ENCODE measurements at places on chromosomes 12 and 14.
A peak's percentile ranks its signal among the peaks of the same experiment; 100 is the strongest.

- no peak for ATAC-seq
Observed at GRCh38 chr12:81974762-81975161, 215.6 kb upstream of the PPFIA2 start.

- no peak for ATAC-seq
Observed at GRCh38 chr14:74427651-74428050, 1.6 kb upstream of the SYNDIG1L start.

DNA sequence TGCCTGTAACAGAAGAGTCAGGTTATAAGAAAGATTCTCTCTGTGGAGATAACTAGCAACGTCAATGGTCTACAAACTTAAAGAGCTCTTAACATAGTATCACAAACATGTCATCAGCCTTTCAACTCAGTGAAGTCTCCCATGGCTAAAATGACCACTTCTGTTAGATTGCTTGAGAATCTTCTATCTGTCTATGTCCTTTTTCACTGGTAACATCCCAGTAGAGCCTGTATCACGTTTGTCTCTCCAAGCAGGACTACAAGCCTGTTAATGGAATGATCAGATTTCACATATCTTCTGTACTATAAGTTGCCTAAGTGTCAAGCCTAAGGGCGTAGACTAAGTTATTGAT lies 50.7 kb downstream of the SLC2A13 start:
- no peak for ATAC-seq

- no peak for ATAC-seq
Observed at GRCh38 chr12:127803545-127803944, 463.4 kb upstream of the TMEM132C start.

DNA sequence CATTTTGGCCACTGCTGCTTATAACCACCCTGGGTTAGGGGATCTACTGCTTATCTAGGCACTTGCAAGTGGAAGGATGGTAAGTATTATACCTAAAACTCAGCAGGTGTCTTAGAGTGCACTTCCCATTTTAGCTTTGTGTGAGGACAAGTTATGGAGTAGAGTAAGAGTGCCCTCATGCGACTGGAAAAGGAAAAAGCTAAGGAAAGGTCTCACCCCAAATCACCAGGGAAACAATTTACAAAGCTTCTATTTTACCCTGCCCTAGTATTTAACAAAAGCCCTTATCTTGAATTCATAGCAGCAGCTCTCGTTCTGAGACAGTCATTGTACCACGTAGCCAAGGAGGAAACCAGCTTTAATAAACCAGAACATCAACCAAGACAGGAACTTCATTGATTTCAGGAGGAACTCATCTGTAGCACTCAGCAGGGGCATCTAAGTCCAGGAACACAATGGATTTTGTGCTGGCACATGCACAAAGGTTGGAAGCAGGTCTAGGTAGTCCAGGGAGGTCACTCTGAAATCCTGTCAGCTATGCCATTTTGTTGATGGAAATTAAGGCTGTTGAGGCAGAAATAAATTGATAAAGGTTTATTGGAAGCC lies 2.9 kb downstream of the RDH12 start:
- ATAC-seq = peak; percentile 78

DNA sequence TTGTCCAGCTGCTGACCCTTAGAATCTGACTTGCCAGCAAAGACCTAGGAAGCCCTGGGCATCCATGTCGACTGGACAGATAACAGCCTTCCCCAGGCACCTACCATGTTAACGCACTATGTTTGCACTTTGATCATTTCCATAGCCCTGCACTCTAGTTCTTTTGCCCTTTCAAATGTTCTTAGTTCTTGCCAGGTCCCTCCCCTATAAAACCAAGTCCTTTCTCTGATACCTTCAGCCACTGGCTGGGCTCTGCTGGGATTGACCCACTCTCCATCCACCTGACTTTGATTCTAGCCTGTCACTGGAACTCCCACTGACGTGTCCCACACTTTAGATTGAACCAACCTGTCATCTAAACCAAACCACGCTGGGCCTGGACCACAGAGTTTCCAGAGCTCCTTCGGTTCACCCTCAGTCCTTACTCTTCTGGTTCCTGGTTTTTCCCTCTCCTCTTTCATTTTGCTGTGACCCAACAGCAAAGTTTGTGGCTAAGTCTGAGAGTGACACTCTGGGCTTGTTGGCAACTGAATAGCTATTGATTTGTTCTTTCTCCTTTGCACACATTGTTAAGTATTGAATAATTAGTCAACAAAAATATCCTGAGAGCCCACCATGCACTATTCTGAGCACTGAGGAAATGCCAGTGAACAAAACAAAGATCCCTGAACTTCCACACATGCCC lies 51.8 kb upstream of the STK38L start:
- ATAC-seq = no peak

DNA sequence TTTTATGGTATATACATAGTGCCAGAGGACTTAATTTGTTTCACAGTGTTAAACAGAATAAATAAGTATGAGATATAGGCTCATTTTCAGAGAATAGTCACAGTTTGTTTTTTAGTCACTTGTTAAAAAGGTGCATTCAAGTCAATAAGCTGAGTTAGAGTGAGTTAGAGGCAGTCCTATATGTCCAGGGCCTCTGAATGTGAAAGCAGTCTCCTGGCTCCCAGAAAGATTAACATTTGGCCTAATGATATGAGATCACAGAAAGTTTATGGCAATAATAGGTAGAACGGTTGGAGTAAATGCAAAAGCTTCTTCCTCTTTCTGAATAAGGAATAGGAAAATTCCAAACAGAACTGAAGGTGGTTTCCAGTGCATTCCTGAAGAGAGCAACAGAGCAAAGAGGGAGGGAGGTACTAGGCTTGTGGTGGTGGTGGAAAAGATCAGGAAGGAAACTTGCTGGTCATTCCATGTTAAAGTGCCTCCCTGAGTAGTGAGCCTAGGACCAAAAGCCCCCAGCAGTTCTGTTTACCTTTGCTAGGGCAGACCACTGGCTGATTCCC lies 54.4 kb downstream of the SLC38A4 start:
- no peak for ATAC-seq

DNA sequence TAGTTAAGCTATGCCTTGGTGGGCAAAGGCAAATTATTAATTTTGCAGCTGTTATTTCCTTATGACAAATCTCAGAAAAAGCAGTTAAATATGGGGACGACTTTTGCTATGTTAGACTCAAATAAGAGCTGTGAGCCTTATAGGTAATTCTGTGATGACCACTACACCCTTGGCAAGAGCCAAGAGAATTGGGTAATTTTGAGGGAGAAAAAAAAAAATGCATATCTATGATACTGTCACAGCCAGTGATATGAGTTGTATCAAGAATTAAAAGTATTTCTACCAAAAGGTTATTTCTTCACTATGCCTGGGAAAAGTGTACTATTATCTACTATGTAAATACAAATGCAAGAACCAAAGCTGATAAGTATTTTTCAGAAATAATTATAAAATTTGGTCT lies 43.9 kb downstream of the SCAF11 start:
- ATAC-seq = no peak

DNA sequence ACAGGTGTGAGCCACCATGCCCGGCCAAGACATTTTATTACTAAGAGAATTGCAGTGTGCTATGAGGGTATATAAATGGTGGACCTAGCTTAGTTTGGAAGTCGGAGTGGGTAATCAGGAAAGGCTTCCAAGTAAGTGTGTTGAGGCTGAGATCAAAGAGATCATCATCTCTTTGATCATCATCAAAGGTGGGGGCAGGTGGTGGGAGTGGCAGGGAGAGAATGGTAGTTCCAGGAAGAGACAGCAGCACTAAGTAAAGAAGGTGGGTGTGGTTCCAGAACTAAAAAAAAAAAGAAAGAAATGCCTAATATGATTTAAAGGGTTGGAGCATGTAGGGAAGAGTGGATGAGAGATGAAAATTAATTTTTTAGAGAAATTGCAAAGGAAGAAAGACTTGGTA lies 14.7 kb downstream of the SLC4A8 start:
- no peak for ATAC-seq

DNA sequence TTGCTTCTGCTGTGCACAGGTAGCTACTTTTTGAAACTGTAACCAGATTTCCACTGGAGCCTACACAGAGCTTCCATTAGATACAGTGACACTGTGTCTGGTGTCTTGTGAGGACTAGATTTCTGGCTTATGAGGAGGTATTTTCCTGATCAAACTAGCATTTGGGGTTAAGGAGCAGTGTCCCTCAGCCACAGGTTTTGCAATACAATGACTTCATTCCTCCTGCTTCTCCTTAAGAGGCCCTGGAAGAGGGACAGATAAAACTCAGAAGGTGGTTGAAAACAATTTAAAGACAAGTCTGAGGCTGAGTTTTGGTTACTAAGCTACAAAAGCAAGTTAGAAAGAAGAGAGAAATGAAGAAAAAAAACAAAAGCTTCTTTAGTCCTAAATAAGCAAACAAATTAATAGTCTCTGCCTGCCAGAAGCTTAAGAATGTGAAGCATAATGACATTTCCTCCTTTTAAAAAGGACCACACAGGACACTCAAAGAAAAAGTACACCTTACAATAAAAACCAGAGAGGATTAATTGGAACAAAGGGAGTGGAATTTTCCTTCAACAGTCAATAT lies 53.0 kb downstream of the PKP2 start:
- no peak for ATAC-seq

DNA sequence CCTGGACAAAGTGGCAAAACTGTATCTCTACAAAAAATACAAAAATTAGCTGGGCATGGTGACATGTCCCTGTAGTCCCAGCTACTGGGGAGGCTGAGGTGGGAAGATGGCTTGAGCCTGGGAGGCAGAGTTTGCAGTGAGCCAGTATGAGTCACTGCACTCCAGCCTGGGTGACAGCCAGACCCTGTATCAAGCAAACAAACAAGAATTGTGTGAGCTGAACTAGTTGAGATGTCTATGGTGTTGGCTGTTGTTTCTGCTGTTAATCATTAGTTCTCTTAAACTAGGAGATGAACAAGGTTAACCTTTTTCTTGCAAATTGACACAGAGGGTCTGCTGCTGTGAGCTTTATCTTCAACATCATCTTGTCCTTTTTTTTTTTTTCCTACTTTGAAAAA lies 23.6 kb downstream of the RASSF3 start:
- no peak for ATAC-seq

DNA sequence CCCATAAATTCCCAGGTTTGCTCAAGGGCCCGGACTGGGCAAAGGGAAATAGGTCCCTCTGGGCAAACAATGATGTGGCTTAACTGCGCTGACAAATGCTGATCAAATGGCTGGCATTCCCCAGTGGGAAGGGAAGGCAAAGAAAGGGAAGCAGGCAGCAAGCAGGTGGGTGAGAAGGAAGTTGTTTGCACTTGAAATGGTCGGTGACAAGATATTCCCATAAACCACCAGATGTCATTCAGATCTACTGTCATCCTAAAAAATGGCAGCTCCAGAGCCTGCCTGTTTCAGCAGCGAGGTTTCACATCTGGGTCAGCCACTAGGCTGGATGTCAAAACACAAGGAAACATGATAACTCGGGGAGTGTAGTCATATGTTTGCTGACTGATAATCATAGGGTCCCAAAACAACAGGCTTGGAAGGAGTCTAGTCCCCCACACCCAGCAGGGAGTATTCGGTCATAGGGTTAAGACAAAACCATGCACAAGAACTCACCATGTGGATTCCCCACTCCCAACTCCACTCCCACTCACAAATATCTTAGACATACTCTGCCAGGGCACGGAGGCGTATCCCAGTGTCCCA lies 37.9 kb upstream of the MDM1 start:
- ATAC-seq = no peak

DNA sequence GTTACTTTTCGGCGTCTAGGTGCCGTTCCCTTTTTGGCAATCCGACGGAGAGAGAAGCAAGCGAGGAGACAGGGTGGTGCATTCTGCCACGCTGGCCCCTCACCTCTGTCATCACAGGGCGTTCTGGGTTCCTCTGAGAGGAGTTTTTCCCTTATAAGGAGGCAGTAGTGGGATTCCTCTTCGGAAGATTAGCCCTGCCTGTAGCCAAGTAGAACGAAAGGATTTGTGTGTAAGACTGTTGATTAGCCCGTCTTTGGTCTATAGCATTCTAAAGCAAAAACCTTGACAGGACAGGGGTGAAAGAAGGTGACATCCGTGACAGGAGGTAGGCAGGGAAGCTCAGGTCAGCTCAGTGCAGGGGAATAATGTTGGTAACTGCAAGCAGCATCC lies 9.1 kb upstream of the NEMF start:
- ATAC-seq = peak; percentile 44

GRCh38 chr14:20866194-20866593 lies 25.0 kb upstream of the RNASE3 start:
- no peak for ATAC-seq

DNA sequence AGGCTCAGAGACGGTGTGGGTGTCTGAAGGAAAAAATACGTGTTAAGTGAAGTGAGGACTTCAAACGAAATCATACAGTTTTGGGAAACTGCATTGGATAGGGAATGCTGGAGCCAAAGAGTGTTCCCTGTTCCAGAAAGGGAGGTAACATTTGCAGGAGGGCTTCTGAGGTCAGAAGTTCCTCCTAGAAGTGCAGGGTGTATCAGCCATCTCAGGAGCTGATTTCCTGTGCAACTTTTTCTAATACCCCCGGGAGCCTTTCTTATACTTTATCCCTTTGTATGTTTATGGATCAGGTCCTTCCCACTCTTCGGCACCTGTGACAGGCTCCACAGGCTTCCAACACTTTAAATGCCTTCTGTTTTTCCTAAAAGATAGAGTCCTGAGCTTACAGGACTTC lies 24.9 kb downstream of the ZNF664 start:
- ATAC-seq = no peak

DNA sequence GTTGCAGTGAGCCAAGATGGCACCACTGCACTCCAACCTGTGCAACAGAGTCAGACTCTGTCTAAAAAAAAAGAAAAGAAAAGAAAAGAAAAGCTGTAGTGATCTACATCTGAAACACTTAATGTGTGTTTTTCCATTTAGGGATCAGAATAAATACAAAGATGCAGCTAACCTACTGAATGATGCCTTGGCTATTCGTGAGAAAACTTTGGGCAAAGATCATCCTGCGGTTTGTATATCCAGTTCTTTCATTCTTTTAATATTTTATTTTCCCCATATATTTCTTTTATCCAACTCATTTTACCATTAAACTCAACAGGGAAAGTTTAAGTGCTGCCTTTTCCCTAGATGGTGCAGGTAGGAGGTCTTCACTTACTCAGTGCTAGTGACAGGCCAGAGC lies 40.4 kb downstream of the KLC1 start:
- no peak for ATAC-seq

- ATAC-seq = no peak
Observed at GRCh38 chr14:93592786-93593185, 162.0 kb downstream of the UNC79 start.

Measured in stimulated activated memory B cell treated with anti-CD40 and anti-IgM and Interleukin-4, amounts not matched to agents 10 μg/mL and 1 μg/mL and 100 μg/mL, for 72 hours (primary cell).